ENCODE measurements at places on chromosomes 1 and 21. TPM values are rescaled to one million over a fixed set of nuclear protein-coding genes. Genes with fewer than 3 reads are reported as not detected.

SPRR1B gene
- total RNA-seq, result not detected

SEC16B gene
- 0.42 TPM for total RNA-seq

CD164L2 gene
- total RNA-seq, result not detected

OR2AK2 gene
- total RNA-seq, result not detected

CLEC20A gene
- not detected for total RNA-seq

IFNLR1 gene
- total RNA-seq, result 6.8 TPM

DNAJC28 gene
- total RNA-seq, result 0.75 TPM

ROR1 gene
- not detected for total RNA-seq

SLC45A3 gene
- total RNA-seq, result not detected

FMO1 gene
- total RNA-seq, result not detected

GBP4 gene
- 69.7 TPM for total RNA-seq

TINAGL1 gene
- not detected for total RNA-seq

PARS2 gene
- 6.4 TPM for total RNA-seq

TMEM51 gene
- total RNA-seq, result not detected

LCE3E gene
- total RNA-seq, result not detected

CCDC27 gene
- not detected for total RNA-seq

PDZK1 gene
- total RNA-seq, result 0.12 TPM

COL6A2 gene
- 5.0 TPM for total RNA-seq

TCEA3 gene
- total RNA-seq, result 1.3 TPM

CLDN14 gene
- total RNA-seq, result not detected

TFF1 gene
- total RNA-seq, result not detected

COL6A1 gene
- 0.12 TPM for total RNA-seq

KLHDC7A gene
- total RNA-seq, result not detected

SMCP gene
- not detected for total RNA-seq

TMEM82 gene
- not detected for total RNA-seq

OR2G6 gene
- not detected for total RNA-seq

TADA1 gene
- total RNA-seq, result 18.8 TPM

TPTE gene
- total RNA-seq, result not detected

AMPD1 gene
- not detected for total RNA-seq

HORMAD1 gene
- 0.26 TPM for total RNA-seq

CFH gene
- total RNA-seq, result 5.0 TPM

NTMT2 gene
- not detected for total RNA-seq

DDR2 gene
- 0.18 TPM for total RNA-seq

OR6N1 gene
- not detected for total RNA-seq

AKR7A3 gene
- 0.93 TPM for total RNA-seq

TMEM125 gene
- total RNA-seq, result not detected

CENPF gene
- 158 TPM for total RNA-seq

ZNF644 gene
- 49.6 TPM for total RNA-seq

S100A5 gene
- 3.0 TPM for total RNA-seq

TRIM67 gene
- total RNA-seq, result not detected

KCNK2 gene
- not detected for total RNA-seq

SLC35F3 gene
- 16.8 TPM for total RNA-seq

G0S2 gene
- total RNA-seq, result 0.70 TPM

SZRD1 gene
- total RNA-seq, result 189 TPM

CFAP74 gene
- not detected for total RNA-seq

RHBG gene
- total RNA-seq, result not detected

SELE gene
- total RNA-seq, result not detected

LCE2A gene
- not detected for total RNA-seq

BNIPL gene
- 2.0 TPM for total RNA-seq

RAB3B gene
- not detected for total RNA-seq

All from activated CD8-positive, alpha-beta memory T cell treated with anti-CD3 and anti-CD28 coated beads, Interleukin-2, amount 10 ng/mL, durations not matched to agents 7 days and 5 days (primary cell).